ENCODE measurements at places on chromosomes 2 and 18. TPM values are rescaled to one million over a fixed set of nuclear protein-coding genes. Genes with fewer than 3 reads are reported as not detected.

GRCh38 chr18:70030728-70031127 is 83.1 kb upstream of the CD226 start:
- no peaks in the 10 kb centered on the region for H3K4me1 ChIP-seq
- H3K27ac ChIP-seq, result no peak overlapping the region
- no peak for DNase-seq
- no peak overlapping the region for H3K4me3 ChIP-seq

GRCh38 chr2:161746891-161747535 is 122.8 kb downstream of the SLC4A10 start:
- H3K27me3 ChIP-seq, result no peaks in the 10 kb centered on the region
- no peak for DNase-seq
- no peak overlapping the region for H3K4me3 ChIP-seq
- no peaks in the 10 kb centered on the region for H3K36me3 ChIP-seq
- H3K27ac ChIP-seq, result no peak overlapping the region

GRCh38 chr2:234102112-234102511 is 51.6 kb downstream of the SPP2 start:
- no peak overlapping the region for H3K4me3 ChIP-seq
- no peak overlapping the region for H3K27ac ChIP-seq
- DNase-seq, result no peak
- no peaks in the 10 kb centered on the region for H3K36me3 ChIP-seq
- no peaks in the 10 kb centered on the region for H3K4me1 ChIP-seq

- H3K27me3 ChIP-seq, result no peaks in the 10 kb centered on the region
- no peak for DNase-seq
- H3K4me3 ChIP-seq, result no peak overlapping the region
- H3K36me3 ChIP-seq, result no peaks in the 10 kb centered on the region
Measured at GRCh38 chr2:140506606-140507005, 1624.2 kb downstream of the LRP1B start.

- no peaks in the 10 kb centered on the region for H3K4me1 ChIP-seq
- no peak for DNase-seq
- no peak overlapping the region for H3K27ac ChIP-seq
Measured at GRCh38 chr18:55748227-55748738, 160.3 kb upstream of the TCF4 start.

- no peaks in the 10 kb centered on the region for H3K4me1 ChIP-seq
- no peaks in the 10 kb centered on the region for H3K36me3 ChIP-seq
- no peak overlapping the region for H3K4me3 ChIP-seq
- no peak for DNase-seq
- H3K27ac ChIP-seq, result no peak overlapping the region
Measured at GRCh38 chr2:178949584-178949983, 100.4 kb downstream of the CCDC141 start.

TRIM43 gene
- polyA plus RNA-seq, result not detected

REG3G gene
- polyA plus RNA-seq, result not detected

CD207 gene
- not detected for polyA plus RNA-seq

NCK2 gene
- polyA plus RNA-seq, result 30.0 TPM
